ENCODE measurements at places on chromosomes 5 and 9. TPM values are rescaled to one million over a fixed set of nuclear protein-coding genes. Genes with fewer than 3 reads are reported as not detected.

The RAB14 gene
- total RNA-seq: 88.0 TPM

The CNTNAP3B gene
- not detected for total RNA-seq

The ECM2 gene
- total RNA-seq: 0.34 TPM

The C5orf52 gene
- not detected for total RNA-seq

DNA sequence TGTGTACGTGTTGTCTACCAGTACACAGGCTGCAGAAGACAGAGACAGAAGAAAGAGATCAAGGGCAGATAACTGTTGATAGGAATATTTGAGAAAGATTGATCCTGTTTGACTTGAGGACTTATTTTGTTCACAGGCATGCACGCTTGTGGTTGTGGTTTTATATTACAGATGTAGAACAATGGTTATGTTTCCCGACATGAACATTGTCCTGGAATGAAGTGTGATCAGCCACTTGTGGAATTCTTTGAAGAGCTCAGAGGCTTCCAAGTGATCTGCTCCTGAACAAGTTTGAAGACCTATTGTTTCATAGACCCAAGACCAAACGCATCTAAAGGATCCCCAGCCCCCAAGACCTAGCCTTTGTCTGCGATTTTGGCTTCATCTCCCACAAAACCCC, 13.7 kb downstream of the TEX53 start:
- no peak for DNase-seq

GRCh38 chr9:104682642-104683041, 11.7 kb upstream of the OR13D1 start:
- peak; percentile 39 for DNase-seq

- DNase-seq: no peak
Measured at GRCh38 chr9:135704483-135704882, 2.5 kb downstream of the KCNT1 start.

DNA sequence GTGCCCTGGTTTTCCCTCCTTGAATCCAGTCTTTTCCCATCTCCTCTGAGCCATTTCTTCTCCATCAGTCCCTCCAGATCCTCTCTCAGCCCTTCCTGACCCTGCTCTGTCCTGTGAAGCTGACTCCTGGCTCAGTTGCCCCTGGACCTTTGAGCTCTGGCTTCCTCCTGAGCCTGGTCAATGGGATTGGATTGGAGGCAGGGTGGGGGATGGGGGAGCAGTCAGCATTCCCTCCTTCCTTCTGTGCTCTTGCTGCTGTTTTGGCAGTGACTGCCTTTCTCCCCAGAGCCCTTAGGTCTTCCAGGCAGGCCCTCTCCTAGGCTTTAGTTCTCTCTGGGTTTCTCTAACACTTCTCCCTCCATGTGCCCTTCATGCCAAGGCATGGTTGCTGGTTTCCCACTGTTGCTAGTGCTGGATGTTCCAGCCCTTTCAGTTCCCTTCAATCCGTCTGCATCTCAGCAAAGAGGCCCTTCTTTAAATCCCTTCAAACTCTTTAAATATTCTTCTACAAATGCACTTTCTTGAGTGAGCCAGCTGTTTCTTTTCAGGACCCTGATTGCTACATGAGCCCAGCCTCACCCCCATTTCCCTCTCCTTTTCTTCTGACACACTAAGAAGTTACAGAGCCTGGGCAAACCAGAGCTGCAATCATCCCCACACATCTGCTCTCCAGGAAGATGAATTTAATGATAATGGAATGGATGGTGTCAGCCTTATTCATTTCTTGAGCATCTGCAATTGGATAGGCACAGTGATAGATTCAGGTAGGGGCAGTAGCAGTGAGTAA, 2.2 kb downstream of the TNFSF15 start:
- DNase-seq: no peak

- DNase-seq: no peak
Measured at GRCh38 chr5:148394587-148395019, 10.8 kb downstream of the FBXO38 start.

DNA sequence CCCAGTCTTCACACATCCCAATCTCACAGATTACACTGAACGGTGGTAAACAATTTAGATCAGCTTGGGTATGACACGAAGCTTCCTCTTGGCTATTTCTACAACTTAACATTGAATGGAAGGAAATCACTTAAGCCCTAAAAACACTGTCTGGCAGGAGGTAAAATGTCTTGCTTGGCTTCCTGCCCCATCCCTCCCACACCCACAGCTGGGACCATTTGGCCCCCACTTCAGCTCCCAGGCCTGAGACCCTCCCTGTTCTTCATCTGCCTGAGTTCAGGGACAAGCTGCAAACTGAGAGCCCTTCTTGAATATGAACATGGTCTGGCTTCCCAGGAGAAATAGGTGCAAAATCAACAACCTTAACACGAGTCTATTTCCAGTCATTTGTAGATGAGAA, 3.4 kb upstream of the COL15A1 start:
- no peak for DNase-seq

DNA sequence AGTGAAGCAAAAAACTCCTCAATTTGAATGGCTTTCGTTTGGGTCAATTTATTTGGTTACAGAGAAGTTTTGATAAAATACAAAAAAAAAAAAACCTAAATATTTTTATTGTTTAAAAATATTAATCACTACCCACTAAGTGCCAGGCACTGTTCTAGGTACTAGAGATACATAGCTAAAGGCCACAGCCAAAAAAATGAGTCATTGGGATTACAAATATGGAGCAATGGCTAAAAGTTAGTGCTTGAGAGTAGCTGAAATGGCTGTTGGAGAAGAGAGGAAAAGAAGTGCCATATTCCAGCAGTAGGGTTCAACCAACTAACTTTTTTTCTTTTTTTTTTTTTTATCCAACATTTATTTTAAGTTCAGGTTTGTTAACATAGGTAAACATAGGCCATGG, 130.1 kb upstream of the PTGER4 start:
- DNase-seq: no peak

Measured in HFFc6 (cell line).